ENCODE measurements at places on chromosomes 2 and 18.

DNA sequence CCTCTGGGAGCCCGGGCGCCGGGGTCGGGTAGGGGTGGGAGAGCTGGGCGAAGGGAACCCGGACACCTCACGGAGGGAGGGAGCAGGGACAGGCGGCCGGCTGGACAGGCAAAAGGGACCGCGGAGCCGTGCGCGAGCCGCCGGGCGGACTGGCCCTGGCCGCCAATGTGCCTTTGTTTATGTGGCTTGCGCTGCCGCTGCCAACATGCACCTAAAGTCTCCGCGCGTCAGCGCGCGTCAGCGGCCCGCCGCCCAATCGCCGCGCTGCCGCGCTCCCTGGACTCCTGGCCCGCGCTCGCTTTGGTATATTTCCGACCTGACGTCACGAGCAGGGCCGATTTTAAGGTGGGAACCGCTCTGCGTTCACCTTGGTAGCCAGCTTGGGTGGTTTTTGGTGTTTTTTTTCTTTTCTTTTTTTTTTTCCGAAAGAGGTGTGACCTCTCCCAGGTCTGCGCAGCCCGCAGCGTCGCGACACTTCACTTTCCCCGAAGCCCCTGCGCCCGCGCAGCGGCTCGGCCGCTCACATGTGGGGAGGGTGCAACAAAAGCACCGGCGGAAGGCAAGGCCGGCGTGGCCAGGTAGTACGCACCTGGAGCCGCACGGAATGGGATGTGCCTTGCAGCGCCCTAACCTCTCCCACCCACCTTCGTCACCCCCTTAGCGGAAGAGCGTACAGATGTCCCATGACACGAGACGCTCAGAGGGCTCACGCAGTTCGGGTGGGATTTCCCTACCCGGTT is at the start of gene NR4A2:
NR4A2 (minus strand) TSS at position 188 of the 740 bp plus-strand sequence. CDS start 2,535 bp downstream, outside the sequence.
- DNase-seq, result peak; percentile 51

DNA sequence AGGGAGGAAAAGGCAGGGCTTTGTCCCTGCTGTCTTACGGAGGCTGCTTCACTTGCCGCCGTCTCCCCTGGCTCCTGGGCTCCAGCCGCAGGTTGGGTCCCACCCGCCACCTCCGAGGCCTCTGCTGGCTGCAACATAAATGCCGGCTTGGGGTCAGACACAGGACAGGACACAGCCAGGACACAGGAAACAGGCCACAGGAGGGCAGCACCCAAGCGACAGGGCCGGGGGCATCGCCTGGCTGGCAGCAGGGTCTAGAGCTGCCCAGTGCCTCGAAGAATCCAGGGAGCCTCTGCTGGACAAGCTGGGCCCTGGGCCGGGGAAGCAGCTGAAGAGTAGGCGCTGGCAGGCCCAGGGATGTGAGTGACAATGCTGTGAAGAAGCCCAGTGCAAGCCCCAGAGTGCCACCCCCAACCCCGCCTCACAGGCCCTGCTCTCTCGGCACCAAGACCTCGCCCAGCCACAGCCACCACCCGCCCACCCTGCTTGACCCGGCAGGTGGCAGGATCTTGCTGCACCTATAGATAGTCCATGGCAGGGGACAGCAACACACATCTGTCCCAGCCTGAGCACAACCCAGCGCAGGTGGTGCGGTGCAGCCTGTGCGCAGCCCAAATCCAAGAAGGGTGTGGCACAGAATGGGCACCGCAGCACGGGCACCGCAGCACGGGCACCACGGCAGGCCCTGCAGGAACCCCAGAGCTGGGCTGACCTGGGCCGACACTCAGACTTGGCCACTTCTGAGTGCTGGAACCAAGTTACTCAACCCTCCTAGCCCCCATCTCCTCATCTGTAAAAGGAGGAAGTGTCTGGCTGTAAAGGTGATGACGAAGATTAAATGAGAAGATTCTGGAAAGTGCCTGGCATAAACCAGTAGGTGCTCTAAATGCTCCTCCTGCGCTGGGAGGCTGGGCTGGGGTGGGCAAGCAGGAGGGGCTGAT is 55.6 kb downstream of the BIN1 start:
- DNase-seq, result no peak

DNA sequence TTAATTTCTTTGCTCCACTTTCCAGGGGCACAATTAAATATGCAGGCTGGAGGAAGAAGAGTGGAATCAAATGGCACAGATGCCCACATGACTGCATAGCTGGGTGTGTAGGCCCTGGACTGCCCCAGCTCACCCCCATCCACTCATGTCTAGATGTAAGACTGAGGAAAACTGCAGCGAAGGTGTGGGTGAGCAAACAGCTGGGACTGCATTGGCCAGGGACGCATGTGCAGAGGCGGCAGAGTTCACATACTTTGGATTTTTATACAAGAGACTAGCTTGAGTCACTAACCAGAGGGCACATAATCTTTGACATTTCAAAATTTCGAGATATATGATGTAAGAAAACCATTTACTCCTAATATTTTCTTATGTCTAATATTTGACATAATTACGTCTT is 60.1 kb downstream of the SPIRE1 start:
- DNase-seq, result no peak

- DNase-seq, result no peak
Measured at GRCh38 chr2:121898483-121898882, 143.0 kb downstream of the TSN start.

DNA sequence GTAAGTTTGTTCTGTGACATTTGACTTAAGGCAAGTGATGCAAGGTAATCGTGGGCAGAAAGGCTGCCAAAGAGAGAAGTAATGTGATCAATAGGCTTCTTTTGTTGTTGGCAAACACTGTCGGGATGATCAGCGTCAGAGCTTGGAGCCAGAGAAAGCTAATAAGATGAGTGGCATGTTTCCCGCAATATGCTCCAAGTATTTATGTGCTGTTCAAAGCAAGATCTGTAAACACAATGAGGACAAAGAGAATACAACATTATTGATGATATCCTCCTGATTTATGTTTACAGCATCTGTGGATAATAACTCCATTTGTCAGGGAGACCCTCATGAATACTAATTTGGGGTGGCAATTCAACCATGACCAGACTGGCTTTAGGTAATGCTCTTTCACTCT is 603.3 kb downstream of the TDRD15 start:
- no peak for DNase-seq

DNA sequence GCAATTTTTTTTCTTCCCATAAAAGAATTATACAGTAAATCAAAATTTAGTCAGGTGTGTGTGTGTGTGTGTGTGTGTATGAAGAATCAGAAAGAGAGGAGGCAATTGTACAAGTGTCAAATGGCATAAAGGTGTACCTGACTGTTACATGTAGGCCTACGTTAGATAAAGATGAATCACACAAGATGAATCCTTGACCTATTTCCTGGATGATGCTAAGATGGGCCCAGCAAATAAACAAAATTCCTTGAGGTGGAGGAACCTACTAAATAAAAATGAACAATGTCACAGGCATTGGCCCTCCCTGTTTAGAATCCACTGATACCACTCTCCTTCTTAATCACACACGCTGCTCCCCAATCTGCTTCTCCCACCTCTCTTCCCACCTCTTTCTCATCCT is 79.7 kb upstream of the LRATD1 start:
- DNase-seq, result no peak

DNA sequence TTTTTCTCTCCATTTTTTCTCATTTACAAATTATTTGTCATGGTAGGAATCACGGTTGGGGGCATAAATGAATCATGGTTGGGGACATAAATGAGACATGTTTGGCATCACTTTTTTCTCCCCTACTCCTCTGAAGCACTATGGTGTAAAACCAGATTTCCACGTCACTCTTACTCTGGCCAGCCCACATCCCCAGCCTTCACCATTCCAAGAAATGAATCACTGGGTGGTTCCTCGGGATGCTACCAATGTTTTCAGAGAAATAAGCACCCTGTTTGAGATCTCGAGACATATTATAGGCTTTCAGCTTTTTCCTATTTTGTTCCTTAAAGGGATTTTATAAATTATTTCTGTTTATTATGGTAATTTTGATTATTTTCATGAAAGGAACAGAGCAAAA is 155.0 kb upstream of the SLC8A1 start:
- DNase-seq, result no peak

DNA sequence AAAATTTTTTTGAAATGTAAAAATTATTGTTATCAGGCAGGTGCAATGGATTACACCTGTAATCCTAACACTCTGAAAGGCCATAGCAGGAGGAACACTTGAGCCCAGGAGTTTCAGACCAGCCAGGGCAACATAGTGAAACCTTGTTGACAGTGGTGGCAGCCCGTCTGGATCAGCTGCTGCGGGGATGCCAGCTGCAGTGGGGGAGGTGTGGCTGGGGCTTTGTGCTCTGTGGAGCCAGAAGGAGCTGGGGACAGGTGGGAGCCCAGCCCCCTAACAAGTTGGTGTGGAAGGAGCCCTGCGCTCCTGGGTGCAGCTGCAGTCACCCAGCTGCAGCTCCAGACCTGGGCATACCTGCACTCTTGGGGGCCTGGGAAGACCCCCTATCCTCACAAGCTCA is 182.4 kb upstream of the MC4R start:
- no peak for DNase-seq

DNA sequence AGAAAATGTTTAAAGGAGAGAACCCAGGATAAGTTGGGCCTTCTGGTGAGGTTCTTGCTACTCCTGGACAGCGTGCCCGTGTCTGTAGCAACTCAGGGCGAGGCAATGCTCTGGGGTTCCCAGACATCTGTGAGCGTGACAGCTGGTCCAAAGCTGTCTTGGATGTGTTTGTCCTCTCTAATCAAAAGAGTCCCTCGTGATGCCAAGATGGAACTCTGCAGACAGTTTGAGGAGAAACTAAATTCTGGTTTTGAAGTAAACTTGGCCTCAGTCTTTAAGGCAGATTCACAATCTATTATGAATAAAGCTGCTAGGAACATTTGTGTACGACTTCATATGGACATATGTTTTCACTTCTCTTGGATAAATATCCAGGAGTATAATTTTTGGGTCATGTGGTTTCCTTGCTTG is 47.3 kb downstream of the TMEM17 start:
- no peak for DNase-seq

GRCh38 chr2:46095830-46096229 is 201.4 kb upstream of the EPAS1 start:
- DNase-seq, result no peak

DNA sequence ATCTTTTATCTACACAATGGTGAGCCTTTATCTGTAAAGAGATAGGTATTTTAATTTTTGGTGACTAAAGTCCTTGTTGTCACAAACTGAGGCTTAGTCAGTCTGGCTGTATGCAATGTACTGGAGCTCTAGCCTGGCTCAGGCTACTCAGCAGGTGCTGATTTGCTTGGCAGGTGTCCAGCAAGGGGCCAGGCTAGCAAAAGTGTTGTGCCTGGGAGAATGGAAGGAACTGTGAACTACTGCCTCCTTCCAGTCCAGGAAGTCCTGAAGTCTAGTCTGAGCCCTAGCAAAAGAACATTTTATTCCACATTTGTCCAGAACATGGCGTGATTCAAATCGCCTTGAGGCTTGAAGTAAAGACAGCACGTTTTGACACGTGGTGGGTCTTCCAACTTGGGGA is 260.5 kb downstream of the CCDC85A start:
- no peak for DNase-seq

All from DMS 273 treated with DMSO at 0.1 percent for 48 hours (cell line).